ENCODE measurements at places on chromosomes 11 and 22.

- no peak for DNase-seq
Measured at GRCh38 chr11:44224867-44225501, 85.0 kb downstream of the ALX4 start.

- no peak for DNase-seq
Measured at GRCh38 chr11:46069595-46069994, 51.7 kb downstream of the PHF21A start.

DNA sequence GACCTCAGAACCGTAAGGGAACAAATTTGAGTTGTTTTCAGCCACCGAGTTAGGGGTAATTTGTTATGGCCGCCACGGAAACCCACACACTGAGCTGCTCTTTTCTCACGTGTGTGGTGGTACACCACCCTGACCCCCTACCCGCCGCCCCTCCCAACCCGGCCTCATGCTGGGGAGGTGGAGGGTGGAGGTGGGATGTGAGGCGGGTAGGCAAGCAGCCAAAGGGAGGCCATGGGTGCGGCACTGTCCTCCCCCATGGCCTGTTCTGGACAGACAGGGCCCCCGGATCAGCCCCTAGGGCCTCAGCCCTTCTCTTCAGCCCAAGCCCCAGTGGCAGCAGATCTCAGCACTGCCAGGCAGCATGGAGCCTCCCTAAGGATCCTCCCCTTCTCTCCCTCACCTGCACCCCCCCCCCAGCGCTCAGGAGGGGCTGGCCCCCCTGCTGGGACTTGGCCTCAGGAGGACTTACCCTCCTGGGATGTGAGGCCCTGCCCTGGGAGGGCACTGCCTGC is 7.9 kb downstream of the PRR5 start:
- no peak for DNase-seq

- no peak for DNase-seq
Measured at GRCh38 chr11:73100578-73100977, 41.5 kb downstream of the FCHSD2 start.

DNA sequence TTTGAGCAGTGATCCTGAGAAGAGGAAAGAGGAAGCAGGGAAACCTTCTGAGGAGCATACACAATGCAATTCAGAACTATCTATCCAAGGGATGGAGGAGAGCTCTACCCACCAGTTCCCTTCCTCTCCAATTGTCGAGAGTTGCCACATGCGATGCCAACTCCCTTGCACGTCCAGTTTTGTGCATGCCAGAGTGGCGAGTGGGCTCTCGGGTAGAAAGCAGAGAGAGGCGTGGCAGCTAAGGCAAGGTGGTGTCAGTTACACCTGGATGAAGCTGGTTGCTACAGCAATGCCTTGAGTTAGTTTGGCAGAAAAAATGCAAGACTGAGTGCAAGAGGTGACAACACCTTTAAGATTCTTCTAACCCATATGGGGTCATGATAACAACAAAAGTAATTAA is 420.4 kb upstream of the CCDC90B start:
- DNase-seq = no peak

DNA sequence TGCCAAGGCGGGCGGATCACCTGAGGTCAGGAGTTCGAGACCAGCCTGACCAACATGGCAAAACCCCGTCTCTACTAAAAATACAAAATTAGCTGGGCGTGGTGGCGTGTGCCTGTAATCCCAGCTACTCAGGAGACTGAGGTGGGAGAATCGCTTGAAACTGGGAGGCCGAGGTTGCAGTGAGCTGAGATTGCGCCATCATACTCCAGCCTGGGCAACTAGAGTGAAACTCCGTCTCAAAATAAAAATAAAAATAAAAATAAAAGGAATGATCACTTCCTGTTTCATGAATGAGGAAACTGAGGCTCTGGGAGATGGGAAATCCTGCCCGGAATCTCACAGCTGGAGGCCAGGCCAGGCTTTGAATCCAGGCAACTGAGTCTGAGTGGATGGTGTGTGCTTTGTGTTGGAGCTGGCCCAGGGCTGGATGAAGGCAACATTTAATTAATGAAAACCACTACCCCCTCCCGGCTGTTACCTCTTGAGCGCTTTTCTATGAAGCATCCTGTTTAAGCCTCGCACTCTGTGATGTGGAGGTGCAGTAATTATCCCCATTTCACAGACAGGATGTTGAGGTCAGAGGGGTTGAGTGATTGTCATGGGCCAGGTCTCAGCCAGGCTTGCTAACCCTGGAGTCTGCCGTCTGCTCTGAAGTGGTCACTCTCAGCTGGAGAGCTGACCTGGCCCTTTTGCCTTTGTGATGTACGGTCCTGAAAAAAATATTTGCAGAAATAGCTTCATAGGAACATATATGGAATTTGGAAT is 27.8 kb downstream of the LRP5 start:
- DNase-seq = no peak

DNA sequence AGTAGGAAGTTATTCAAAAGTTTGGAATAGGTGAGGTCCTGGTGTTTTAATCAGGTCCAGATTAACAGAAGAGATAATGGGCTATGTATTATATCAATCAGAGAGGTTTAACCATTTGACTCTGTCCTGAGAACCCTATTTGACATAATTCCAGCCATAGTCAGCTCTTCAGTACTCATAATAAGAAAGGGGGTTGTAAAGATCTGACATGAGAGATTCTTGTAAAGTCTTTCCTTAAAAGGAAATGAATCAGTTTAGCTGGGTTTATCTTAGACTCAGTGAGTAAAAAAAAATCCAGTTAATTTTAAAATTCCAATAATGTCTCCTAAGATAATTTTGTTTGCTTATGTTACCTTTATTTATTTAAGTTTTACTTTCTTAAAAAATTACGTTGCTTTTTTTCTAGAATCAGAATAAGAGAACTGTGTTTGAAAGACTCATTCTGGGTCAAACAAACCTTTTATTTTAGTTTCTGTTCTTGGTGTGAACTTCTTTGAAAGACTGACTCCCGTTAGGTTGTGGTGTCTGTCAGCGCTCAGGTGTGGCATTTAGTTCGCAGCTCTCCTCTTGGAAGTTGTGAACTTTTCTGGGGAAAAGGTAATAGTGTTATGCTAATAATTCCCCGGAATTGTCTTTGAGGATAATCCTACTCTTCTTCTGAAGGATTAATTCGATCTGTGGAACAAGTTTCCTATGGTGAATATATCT is 20.5 kb downstream of the NUCB2 start:
- no peak for DNase-seq

Measured in posterior cingulate gyrus (tissue), 11 donors.